ENCODE measurements at places on chromosomes 12 and 14.
A peak's percentile ranks its signal among the peaks of the same experiment; 100 is the strongest.

DNA sequence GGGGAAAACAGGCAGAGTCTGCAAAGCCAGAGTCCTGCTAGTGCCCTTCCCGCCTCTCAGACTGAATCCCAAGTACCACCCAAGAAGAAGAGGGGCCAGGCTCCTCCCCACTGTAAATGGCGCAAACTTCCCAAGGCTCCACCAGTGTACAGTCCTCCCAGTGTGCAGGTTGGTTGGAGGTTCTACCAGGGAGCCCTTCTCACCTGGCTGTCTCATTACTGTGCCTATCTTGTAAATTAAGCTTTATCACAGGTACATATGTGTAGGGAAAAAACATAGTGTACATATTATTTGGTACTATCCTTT, 189.7 kb downstream of the FSCB start:
- DNase-seq = no peak

DNA sequence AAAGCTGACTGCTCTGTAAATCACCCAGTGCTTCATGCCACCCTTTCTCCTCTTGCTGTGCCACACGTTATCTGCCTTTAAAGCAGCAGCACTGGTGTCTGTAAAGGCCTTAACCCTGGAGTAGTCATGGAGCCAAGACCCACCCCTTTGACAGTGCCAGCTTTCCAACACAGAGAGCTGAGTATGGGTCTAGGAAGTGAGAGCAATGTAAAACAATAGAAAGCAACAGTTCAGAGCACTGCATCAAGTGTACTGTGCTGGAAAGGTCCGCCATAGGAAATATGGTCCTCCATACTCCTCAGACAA, 139.5 kb downstream of the DAD1 start:
- no peak for DNase-seq

- peak; percentile 96 for DNase-seq
Measured at GRCh38 chr14:49867831-49868719, 15.5 kb upstream of the NEMF start.

DNA sequence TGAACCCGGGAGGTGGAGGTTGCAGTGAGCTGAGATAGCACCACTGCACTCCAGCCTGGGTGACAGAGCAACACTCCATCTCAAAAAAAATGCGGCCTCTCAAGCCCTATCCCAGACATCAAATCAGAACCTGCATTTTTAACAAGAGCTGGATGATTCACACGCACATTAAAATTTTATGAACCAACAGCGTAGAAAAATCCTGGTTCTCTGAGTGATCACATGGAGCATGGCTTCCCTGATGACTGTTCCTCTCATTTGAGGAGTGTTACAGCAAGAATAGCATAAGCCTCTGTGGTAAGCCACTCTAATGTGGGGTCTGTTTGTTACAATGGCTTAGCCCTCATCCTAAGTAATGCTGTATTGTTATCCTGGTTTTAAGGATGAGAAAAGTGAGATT, 163.6 kb downstream of the BRMS1L start:
- DNase-seq = no peak

DNA sequence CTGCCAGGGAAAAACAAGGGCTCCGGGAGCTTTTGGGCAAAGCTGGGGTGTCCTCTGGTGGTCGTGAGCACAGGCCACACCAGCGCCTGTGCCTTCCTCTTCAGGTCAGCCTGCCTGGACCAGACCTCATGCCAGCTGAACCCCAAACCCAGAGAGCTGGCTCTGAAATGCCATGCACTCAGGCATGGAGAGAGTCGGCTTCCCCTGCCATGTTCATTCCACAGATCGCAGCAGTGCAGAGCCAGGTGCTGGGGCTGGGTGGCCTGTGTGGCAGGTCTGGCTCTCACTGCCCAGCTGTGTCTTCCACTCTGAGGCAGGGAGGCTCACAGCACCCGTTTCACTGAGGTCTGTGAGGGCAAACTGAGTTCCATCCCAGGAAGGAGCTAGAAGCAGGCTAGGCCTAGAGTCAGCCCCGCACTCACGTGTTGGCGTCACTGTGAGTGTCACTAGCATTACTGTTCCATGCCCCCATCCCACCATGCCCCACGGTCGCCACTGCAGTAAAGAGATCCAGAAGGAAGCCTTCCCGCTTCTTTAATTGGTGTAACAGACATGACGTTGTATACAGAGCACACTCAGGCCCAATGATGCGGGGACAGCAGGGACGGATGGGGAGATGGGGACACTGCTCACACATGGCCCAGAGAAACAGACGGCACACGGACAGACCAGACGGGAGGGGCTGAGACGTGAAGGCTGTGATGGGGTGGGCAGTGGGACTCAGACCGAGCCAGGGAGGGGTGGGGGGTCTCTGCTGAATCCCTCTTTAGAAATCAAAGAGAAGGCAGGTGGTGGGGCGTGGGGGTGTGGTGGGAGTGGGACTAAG, 2.7 kb downstream of the ARL6IP4 start:
- DNase-seq = no peak

DNA sequence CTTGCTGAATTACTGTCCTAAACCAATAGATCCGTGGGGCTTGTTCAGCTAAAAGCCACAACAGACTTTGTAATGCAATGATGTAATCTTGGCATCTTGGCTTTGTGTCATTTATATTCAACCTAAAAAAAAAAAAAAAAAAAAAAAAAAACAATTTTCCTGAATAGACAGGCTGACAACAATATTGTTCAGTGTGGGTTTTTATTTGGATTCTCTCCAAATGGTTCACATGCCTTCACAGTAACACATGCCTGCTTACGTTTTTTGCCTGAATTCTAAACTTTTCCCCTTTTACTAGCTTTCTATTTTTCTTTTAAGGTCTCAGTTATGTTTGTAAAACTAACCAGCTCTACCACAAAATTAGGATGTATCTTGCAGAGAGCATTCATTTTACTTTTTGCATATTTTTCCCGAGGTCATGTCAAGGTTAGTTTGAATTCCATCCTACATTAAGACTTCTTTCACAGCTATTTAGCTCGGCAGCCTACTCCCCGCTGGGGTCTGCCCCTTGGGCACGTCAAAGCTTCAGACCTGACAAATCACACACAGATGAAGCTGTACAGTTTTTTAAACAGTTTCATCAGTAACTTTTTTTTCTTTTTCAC, 213.7 kb upstream of the NPAS3 start:
- DNase-seq = no peak

GRCh38 chr14:104638190-104638589, 33.6 kb upstream of the TMEM179 start:
- no peak for DNase-seq

GRCh38 chr12:4806439-4807115, 86.4 kb downstream of the GALNT8 start:
- DNase-seq = no peak

- DNase-seq = no peak
Measured at GRCh38 chr12:117986705-117987469, 18.1 kb upstream of the KSR2 start.

GRCh38 chr12:121388421-121388981, 11.4 kb upstream of the RNF34 start:
- no peak for DNase-seq

GRCh38 chr12:52977170-52977569, 28.3 kb downstream of the KRT18 start:
- DNase-seq = no peak

GRCh38 chr12:53060721-53061276, 10.9 kb downstream of the TNS2 start:
- DNase-seq = no peak

DNA sequence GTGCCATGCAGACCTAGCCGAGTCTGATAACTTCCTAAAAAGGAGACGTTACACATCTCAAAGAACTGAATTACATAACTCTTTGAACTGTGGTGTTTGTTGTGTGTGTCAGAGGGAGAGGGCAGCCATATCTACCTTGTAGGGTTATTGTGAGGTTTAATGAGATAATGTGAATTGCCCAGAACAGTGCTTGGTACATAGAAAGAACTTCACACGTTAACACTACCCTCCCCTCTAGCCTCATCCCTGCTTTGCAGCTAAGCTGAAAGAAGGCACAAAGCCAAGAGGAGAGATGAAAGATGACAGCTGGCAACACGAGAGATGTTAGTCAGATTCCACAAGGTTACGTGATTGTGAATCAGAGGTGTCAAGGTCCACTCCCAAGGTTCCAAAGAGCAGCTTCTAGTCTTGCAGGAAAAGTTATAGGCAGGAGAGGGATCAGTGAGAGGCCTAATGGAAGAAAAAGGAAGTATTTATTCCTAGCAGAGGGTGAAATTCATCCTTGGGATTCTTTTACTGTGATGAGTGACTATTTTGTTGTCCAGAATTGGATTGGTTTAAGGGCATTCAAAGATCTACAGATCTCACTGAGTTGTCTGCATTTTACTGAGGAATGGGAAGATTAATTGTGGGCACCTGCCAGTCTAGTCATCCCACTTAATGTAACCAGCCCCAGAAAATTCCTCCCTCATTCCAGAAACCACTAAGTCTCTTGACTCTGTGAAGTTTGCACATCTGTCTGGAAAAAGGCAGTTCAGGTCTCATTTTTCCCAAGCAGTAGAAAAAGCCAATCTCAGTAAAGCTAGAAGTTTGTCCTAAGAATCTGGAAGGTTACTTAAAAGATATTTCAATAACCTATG, 25.9 kb upstream of the WNK1 start:
- no peak for DNase-seq

- DNase-seq = no peak
Measured at GRCh38 chr14:88196925-88197324, 126.1 kb downstream of the KCNK10 start.

- no peak for DNase-seq
Measured at GRCh38 chr14:91273885-91274273, 29.4 kb upstream of the GPR68 start.

DNA sequence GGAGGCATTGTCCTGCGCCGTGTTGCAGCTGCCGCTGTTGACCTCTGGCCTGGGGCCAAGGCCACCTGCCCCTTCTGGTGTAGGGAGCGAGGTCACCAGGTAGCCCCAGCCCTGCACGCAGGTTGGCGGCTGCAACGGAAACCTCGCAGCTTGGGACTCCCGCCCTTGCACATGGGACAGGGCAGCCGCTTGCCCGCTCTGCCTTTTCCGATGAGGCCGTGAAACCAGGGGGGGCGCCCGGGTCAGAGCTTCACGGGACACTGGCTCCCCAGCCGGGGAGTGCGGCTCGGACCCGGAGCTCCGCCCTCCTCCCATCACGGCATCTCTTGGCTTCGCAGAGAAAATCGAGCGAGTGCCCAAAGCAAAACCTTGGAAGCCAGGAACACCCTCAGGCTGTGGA, 25.4 kb downstream of the DNAH10 start:
- DNase-seq = no peak

- no peak for DNase-seq
Measured at GRCh38 chr12:70176290-70176689, 66.9 kb upstream of the CNOT2 start.

All from stimulated activated CD8-positive, alpha-beta memory T cell treated with anti-CD3 and anti-CD28 coated beads, Interleukin-15, amount 100 ng/mL, for 24 hours (primary cell).